Gastrocnemius medialis (tissue), 4 donors: ENCODE measurements at places on chromosomes 2 and 18. TPM values are rescaled to one million over a fixed set of nuclear protein-coding genes. Genes with fewer than 3 reads are reported as not detected.

DNA sequence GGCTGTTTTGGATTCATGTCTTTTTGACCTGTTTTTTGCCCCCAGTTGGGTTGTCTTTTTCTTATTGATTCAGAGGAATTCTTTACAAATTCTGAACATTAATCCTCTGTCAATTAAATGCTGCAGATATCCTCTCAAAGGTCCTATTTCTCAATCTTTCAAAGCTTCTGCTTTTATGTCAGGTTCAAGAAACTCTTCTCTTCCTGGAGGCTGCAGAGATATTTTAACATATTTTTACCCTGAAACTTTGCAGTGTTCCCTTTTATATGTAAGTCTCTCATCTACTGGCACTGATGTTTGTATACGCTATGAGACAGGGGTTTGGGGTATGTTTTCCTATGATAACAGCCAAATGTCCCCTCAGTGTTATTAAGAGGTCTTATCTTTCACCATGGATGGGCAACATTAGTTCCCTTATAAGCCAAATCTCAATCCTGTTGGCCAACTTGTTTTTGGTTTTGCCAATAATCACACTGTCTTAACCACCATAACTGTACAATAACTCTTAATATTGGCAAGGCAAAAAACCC lies 159.3 kb downstream of the HDAC4 start:
- DNase-seq = no peak

- no peak for DNase-seq
These were observed 277.8 kb downstream of the SETBP1 start for GRCh38 chr18:44958455-44958854.

- DNase-seq = no peak
These were observed 408.7 kb downstream of the NRXN1 start for GRCh38 chr2:50623244-50623643.

- DNase-seq = no peak
These were observed 94.1 kb upstream of the CYP1B1 start for GRCh38 chr2:38170067-38170466.

GRCh38 chr2:28360718-28361293 lies 31.9 kb upstream of the FOSL2 start:
- no peak for DNase-seq

Gene LOXHD1
- not detected for total RNA-seq

Gene UGT1A4
- not detected for total RNA-seq

GRCh38 chr2:58447586-58447985 lies 206.5 kb upstream of the FANCL start:
- DNase-seq = no peak

DNA sequence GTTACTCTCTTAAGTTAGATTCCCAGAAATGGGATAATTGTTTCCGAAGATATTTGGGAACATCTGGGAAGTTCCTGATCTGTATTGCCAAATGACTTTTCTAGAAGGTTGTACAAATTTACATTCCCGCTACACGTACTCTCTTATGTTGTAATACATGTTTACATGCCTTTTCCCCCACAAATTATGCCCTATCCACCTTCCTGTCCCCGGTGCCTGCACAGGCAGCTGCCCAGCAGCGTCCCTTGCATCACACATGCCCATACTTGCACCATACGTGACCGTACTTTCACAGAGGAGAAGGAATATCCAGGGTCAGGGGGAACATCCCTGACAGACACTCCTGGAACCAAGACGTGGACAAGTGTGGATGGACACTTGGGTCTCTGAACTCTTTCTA lies 24.2 kb upstream of the KLF11 start:
- no peak for DNase-seq

- no peak for DNase-seq
These were observed 253.4 kb upstream of the HDAC4 start for GRCh38 chr2:239654266-239654665.

Gene ARHGAP28
- 17.9 TPM for total RNA-seq

Gene LRRC30
- total RNA-seq = 2.1 TPM

DNA sequence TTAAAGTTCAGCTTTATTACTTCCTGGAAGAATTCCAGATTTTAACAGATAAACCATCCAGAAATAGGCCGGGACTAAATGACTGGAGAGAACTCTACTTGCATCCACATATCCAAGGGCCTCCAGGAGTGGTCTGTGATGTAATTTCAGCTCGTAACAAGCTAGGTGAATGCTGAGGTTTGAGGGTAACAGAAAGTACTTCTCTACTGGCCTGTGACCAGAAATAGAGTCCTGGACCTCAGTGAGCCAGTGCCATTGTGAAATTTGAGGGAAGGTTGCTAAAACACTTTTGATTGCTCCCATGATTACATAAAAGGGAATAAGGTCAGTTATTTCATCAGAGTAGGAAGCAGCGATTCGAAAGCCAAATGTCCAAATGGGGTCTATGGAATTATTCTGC lies 158.1 kb downstream of the DOCK10 start:
- DNase-seq = peak; percentile 17
